ENCODE measurements at places on chromosomes 7 and 10. TPM values are rescaled to one million over a fixed set of nuclear protein-coding genes. Genes with fewer than 3 reads are reported as not detected.
A peak's percentile ranks its signal among the peaks of the same experiment; 100 is the strongest.

The RNF32 gene
- total RNA-seq: not detected

The DLX6 gene
- 2.4 TPM for total RNA-seq

The TMEM225B gene
- total RNA-seq: not detected

GRCh38 chr7:41731493-41732435 lies 28.9 kb upstream of the INHBA start:
- DNase-seq: peak; percentile 27
